Natural killer cell (primary cell): ENCODE measurements at places on chromosomes 7 and 10.

DNA sequence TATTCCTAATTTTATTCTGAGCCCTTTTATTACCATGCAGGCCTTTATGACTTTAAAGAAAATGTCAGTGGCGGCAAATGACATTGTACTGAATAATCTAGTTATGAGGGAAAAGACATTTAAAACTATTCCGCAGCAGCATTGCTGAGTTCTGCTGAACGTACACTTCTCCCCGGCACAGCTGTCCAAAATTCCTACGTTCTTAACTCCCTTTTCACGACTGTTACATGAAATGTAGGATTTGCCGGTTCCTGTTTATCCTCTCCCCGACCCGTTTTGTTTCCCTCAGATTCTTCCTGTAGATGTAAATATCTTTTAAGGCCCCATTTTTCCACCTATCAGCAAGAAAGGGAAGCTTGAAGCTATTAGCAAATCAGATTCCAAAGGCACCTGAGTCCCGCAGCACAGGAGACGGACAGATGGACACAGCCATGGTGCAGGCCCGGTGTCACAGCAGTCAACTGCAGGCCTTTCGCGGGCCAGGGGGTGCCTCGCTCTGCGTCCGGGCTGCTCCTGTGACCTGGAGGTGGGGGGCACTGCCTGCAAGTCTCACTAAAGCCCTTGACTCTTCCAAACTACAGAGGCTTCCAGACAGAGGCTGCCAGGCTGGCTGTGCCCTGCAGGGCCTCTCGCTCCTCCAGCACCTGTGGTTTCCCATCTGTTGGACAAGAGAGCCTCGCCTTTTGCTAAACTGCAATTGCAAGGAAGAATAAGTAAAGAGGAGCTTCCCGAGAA, 485.0 kb upstream of the MGMT start:
- no peak for DNase-seq

DNA sequence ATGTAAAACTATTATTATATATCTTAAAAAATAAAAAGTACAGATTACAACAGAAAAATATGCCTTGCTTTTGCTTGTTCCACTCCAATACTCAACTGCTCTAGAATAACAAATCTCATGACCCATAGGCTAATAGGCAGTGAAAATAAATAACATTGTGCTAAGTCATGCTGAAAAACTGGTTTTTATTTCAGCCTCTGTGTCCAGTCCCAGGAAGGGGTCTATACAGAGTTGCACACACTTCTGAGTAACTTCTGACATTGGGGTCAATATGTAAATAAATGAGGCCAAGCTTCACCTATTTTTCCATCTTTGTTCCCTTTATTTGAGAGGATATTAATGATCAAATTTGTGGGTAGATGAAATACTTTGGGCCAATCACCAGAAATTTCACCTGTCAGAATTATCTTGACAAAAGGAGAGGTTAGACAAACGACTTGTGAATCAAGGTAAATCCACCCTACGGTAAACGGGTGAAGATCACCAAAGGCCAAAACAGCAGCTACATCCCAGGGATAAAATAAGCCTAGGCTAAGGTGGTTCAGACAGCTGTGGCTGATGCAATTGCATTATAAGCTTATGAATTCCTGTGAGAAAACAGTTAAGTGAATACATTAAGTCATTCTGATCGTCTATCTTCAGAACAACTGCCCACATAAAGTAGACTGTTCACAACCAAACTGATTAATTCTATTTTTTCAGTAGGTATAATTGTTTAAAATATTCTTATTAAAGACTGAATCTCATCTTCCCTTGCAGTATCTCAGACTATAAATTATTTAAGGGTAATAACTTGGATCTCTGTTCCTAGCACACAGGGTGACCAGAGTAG, 87.5 kb downstream of the UBE2H start:
- DNase-seq, result no peak

GRCh38 chr7:96116173-96116572, 205.7 kb downstream of the SLC25A13 start:
- DNase-seq, result no peak

GRCh38 chr7:79290398-79290797, 163.1 kb downstream of the MAGI2 start:
- no peak for DNase-seq

DNA sequence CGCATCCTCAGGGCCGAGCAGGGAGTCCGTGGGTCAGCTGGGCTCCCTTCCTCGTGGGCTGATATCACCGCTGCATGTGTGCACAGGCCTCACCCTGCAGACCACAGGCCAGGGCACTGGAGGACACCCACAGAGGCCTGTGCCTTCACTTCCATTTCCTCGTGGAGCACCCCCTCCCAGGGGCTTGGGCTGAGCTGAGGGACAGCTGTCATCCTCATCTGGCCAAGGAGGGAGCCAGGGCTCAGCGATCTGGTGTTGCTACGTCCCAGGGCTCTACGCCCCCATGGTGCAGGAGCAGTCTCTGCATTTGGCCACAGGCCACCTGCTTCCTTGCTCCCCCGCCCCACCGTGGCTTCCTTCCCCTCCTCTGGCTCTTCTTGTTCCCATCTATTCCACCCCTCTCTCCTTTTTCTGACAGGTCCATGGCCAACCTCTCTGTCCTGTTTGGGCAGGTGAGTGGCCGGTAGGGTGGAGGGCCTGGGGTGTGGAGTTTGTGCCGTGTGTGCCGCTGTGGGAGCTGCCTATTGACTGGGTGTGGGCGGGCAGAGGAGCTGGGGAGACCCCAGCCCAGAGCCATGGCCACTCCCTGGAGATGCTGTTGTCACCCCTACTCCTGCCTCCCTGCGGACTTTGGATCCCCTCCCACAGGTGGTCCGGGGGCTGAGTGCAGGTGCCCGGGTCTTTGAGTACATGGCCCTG, 8.3 kb upstream of the ASIC3 start:
- no peak for DNase-seq

DNA sequence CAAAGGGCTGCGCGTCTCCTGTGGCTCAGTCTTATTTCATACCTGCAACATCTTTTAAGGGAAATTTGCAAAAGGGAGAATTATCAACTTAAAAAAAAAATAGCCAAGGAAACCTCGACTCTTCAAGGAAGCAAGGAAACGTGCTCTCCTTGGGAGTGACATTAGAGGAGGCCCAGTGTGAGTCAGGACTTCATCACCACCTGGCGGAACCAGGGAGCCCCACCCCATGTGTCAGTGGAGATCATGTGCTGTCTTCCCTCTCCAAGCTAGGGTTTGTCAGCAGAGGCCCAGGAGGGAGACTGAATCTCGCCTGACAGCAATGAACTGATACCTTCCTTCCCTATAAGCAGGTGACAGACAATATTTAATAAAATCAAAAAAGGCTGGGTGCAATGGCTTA, 28.9 kb downstream of the POR start:
- no peak for DNase-seq

DNA sequence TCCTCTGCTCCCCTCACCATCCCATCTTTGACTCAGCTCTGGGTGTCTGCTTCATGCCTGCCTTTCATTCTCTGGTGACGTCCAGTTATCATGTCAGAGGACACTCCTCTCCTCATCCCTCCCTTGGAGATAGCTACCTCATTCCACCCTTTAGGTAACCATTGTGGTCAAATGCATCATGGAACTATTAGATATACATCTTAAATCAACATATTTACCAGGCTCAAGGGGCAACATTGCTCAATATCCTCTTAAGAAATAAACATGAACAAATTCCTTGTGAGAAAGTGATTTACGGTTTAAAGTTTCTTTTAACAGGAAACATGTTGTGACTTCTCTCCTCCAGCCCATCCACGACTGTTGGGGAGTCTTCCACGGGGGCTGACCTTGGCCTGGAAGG, 511.6 kb upstream of the IGFBP3 start:
- DNase-seq, result no peak

GRCh38 chr10:77104459-77104980, 533.1 kb downstream of the KCNMA1 start:
- no peak for DNase-seq

GRCh38 chr10:132737390-132738048, 48.4 kb downstream of the NKX6-2 start:
- no peak for DNase-seq

DNA sequence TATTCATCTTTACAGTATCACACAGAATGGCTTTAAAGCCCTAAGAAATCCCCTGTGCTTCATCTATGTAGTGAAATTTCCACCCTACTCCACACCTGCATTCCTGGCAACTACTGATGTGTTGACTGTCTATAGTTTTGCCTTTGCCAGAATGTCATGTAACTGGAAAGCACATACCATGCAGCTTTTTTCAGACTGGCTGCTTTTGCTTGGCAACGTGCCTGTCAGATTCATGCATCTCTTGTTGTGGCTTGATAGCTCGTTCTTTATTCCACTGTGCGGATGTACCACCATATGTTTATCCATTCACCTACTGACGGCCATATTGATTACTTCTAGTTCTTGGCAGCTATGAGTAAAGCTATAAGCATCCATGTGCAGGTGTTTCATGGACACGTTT, 30.6 kb downstream of the RBM17 start:
- no peak for DNase-seq

GRCh38 chr10:97903128-97904017, 53.7 kb downstream of the GOLGA7B start:
- DNase-seq, result no peak

GRCh38 chr7:128389618-128390329, 20.0 kb downstream of the IMPDH1 start:
- DNase-seq, result no peak

GRCh38 chr10:132357286-132358058, 25.5 kb downstream of the LRRC27 start:
- no peak for DNase-seq

DNA sequence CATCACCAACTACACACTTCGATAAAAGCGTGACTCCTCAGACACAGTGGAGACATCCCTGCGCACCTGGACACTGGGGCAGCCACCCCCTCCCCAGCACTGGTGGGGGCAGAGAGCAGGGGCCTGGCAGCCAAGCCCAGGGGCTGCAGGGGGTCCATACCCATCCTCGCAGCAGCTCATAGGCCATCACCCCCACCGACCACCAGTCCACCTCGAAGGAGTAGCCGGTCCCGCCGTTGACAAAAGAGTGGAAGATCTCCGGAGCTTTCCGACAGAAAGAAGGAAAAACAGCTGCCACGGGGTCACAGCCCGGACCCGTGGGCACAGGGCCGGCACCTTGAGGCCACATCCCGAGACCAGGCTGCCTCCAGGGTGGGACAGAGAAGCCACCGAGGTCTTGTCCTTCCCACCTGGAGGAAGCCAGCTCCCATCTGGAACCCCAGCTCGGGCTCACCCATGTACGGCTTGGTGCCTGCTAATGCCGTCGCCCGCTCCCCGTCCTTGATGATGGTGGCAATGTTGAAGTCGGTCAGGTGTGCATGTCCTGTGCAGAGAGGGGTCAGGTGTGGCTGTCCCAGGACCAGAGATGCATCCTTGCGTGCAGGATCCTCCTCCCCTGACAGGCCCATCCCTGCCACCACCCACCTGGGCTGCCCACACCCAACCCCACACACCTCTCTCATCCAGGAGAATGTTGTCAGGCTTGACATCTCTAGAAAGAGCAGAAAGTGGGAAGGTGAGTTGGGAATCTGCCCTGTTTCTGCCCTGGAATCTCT, 38.5 kb downstream of the DPYSL4 start:
- no peak for DNase-seq

DNA sequence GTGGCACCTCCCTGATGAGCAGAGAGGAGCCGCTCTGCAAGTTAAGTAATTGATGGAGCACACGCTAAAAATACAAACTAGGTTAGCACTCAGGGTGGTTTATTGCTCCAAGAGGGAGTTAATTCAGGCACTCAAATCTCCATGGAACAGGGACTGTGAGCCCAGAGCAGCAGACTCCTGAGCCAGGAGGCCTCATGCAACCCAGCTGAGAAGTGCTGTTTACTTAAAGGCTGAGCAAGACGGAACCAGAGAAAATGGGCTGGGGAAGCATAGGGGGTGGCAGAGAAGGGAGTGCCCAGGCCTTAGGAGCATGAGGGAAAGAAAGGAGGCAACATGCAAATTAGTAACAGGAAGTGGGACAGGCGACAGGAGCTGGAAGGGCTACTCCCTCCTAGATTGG, 174.1 kb downstream of the KCNMA1 start:
- DNase-seq, result no peak

GRCh38 chr10:71388583-71389310, 8.0 kb upstream of the CDH23 start:
- DNase-seq, result no peak

DNA sequence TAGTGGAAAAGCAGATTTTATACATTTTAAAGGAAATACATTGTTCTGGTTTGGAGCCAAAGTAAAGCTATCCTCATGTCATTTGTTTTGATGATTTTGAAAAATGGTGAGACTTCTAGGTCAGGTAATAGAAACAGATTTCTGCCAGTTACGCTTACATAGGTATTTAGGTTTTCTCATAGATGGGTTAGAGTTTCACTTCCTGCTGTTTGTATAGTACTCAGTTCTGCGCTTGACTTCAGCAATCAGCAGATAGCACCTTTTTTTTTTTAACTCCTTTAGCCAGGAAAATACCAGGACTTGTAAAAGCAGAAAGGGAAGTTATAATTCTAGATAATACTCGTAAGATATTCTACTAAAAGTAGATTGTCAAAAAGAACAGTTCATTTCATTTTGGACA, 209.8 kb upstream of the POM121L12 start:
- no peak for DNase-seq

DNA sequence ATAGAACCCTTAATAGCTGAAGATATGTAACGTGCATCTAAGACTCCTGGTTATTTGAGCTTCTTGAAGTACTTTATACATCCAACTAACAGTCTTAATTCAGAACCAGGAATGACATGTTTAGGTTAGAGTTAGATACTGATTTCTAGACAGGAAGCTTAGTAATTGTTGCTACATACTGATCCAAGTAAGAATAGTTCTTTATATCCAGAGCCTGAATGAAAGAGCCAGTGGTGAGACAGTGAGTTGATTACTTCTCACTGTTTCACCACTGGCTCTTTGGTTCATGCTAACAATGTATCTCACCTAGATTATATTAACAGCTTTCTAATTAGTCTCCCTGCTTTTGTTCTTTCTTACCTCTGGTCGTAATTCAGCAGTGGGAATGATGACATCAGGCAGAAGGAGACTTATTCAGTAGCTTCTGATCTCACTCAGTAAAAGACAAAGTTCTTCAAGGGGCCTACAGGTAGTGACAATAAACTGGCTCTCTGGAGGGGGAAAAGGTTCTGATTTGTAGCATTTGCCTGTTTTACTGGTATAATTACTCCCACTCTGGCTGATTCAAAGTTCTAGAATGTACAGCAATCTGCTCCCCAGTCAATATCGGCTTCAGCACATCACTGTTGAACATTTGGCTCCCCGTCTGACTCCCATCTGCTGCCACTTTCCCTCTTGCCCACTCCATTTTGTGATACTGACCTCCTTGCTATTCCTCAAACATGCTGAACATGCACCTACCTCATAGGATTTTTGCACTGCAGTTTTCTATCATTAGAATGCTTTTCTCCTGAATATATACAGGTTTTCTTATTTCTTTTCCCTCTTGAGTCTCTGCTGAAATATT, 29.1 kb downstream of the MCU start:
- no peak for DNase-seq

- DNase-seq, result no peak
Observed at GRCh38 chr7:80816806-80817205, 102.0 kb downstream of the SEMA3C start.

GRCh38 chr7:78189762-78190161, 391.2 kb downstream of the PHTF2 start:
- no peak for DNase-seq

GRCh38 chr10:129328546-129328945, 138.5 kb upstream of the MGMT start:
- no peak for DNase-seq

GRCh38 chr10:31083765-31084184, 52.1 kb upstream of the ZNF438 start:
- DNase-seq, result no peak
